Motor neuron (in vitro differentiated cells): ENCODE measurements at places on chromosomes 2 and 18. TPM values are rescaled to one million over a fixed set of nuclear protein-coding genes. Genes with fewer than 3 reads are reported as not detected.

DNA sequence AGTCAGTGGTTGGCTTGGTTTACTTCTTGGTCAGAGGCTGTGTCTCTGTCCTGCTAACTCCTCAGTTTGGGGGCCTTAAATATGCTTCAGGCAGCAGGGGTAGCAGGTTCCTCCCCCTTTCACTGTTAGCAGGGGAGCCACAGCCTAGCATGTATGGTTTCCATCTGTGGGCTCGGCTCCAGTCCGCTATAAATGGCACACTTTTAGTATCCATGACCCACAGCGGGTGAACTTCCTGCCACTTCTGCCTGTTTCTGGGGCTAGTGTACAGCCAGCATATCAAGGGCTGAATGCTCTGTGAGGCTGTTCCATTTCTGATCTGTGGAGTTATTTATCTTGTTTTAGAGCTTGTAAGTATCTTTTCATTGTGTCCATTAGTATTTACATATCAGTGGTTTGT is 58.3 kb downstream of the MRPL33 start:
- no peak for ATAC-seq

GRCh38 chr2:206127656-206128055 is 31.6 kb downstream of the NDUFS1 start:
- no peak for ATAC-seq

DNA sequence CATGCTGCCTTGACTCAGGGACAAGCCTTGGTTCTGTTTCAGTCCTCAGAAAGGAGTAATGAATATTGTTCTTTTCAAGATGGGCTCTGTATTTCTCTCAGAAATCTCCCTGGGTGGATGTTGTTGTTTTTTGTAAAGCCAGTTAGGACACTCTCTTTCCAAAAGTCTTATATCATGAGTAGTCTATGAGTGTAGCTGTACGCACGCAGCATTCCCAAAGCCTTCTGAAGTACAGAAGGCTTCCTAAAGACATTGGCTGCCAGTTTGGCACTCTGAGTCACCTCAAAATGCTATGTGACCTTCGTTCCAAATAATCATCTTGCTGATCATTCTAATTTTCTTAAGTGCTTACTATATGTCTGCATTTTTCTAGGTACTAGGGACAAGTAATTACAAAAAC is 16.7 kb upstream of the GTF2A1L start:
- no peak for ATAC-seq

- no peak for ATAC-seq
Measured at GRCh38 chr2:40433736-40434135, 18.2 kb downstream of the SLC8A1 start.

DNA sequence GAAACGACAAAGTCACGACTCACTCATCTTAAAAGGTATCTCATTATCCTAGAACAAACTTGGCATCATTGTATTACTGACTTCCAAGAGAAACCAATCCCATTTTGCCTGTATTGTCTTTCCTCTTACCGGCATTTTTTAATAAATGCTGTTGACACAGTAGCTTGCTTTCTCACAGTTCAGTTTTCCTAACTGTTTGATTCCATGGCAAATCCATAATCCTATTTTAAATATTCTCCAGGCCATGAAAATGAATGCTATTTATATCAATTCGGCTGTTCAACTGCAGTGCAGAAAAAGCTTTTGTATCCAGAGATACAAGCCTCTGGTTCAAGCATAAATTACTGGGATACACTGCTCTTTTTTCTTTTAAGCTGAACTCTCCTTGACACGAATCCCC is 1241.9 kb downstream of the DPP10 start:
- no peak for ATAC-seq

DNA sequence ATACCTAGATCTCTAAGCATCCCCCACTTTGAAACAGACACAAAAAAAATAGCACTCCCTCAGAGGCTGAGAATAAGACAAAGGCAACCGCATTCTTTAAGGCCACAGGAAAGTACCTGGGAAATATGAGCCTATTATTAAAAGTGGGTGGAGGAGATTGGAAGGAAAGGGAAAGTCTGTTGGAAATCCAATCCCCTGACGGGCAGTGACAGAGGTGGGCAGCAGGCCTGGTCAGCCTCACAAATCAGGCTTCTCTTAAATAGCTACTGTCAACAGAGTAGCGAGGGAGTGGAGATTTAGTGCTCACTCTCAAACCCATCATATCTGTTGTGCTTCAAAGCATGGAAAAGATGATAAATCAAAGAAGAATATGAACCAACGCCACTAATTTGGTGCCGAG is 324.4 kb downstream of the ALK start:
- ATAC-seq = peak; percentile 83

FEV gene
- total RNA-seq = 0.87 and 0.95 TPM in 2 replicates

SNRNP27 gene
- total RNA-seq = 78.4 and 87.2 TPM in 2 replicates

MAPRE2 gene
- 24.2 and 24.7 TPM in 2 replicates for total RNA-seq
